NCI-H2081 (cell line): ENCODE measurements at places on chromosomes 13 and 19.

GRCh38 chr13:99743094-99743493 lies 228.5 kb downstream of the ZIC5 start:
- peak; percentile 57 for DNase-seq

- DNase-seq, result no peak
Measured at GRCh38 chr19:37505958-37506386, 767 bp upstream of the ZNF793 start.

DNA sequence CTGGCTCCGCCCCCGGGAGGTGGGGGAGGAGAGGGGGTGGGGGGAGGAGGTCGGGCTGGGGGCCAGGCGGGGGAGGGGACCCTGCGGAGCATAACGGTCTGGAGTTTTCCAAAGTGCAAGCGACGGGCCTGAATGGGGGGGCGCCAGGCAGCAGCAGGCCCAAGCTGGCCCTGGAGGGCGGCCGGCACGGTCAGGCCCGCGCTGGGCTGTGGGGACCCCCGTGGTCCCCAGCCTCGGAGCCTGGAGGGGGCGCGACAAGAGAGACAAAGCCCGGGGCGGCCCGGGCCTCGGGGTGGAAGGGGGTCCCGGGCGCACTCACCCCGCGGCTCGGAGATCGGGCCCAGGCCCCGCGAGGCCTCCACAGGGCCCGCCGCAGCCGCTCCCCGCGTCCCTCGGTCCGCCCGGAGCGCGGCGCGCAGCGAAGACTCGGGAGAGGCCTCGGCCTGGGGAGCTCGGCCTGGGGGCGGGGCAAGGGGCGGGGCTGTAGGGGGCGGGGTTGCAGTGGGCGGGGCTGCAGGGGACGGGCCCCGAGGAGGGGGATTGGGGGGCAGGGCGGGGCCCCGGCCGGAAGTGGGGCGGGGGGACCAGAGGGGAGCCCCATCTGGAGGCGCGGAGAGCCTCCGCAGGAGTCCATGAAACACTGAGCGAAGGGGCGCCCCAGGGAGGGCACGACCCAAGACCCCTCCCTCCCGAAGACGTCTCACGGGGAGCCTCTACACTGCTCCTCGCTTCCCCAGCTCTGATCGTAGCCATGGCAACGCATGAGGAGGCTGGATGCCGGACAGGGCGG lies 47.6 kb downstream of the PTPRS start:
- no peak for DNase-seq

GRCh38 chr13:46810440-46810839 lies 13.5 kb upstream of the ESD start:
- no peak for DNase-seq

- DNase-seq, result no peak
Measured at GRCh38 chr19:14526423-14526822, 3.0 kb upstream of the TECR start.

GRCh38 chr19:34274827-34275625 lies 20.7 kb downstream of the GARRE1 start:
- DNase-seq, result no peak
